ENCODE measurements at places on chromosomes 11 and 22.

GRCh38 chr22:33919391-33920196, 682 bp downstream of the LARGE1 start:
- peak; percentile 18 for DNase-seq

- no peak for DNase-seq
Measured at GRCh38 chr11:66083767-66084166, 13.7 kb downstream of the PACS1 start.

DNA sequence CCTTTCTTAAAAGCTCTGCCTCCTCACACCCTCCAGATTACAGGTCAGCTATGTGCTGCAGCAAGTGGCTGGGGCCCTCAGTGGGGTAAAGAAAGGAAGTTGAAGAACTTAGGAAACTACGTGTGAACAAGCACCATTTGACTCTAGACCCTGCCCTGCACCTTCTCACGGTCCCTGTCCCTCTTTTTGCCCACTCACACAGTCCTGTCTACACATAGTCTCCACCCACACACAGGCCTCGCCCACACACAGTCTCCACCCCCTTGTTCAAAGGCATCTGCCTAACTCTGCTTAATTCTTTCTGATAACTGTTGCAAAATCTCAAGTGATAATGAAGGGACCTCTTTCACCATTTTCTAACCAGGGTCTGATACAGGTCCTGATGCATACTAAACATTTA, 59.0 kb downstream of the TMPRSS5 start:
- no peak for DNase-seq

- DNase-seq, result no peak
Measured at GRCh38 chr11:8760896-8761295, 78.3 kb downstream of the RPL27A start.

DNA sequence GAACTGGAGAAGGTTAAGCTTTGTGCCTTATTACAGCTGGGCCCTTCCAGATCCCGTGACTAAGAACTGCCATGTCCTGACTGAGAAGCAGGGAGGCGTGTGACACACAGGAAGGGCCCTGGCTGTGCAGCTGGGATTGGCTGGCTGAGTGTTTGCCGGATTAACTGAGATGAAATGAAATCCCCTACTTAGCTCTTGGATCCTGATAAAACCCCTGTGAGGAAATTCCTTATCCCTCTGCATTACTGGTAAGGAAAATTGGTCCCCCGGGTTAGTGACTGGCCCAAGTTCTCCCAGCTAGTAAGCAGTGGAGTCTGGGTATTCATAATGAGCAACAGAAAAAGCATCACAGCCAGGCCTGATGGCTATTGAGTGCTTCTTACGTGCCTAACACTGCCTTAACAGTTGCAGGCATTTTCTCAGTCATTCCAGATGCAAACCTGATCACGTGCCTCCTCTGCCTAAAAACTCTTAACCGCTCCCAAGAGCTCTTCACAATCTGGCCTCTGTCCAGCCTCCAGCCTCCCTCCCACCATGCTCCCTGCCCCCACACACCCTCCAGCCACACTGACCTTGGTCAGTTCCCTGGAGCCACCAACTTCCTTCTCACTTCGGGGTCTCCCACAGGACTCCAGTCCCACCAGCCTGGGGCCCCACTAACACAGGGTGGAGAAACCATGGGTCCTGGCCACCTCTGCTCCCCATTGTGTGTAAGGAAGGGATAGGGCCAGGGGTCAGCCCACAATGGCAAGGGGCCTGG, 37.8 kb downstream of the ARRB1 start:
- DNase-seq, result no peak

Data from HEK293T (cell line).